ENCODE measurements at places on chromosomes 11 and 22.
A peak's percentile ranks its signal among the peaks of the same experiment; 100 is the strongest.

GRCh38 chr11:64570341-64570740 lies 20.7 kb upstream of the SLC22A12 start:
- no peak for DNase-seq

GRCh38 chr11:118851970-118852369 lies 31.7 kb upstream of the CXCR5 start:
- DNase-seq, result peak; percentile 73

GRCh38 chr22:40966726-40967085 lies 15.5 kb downstream of the RBX1 start:
- DNase-seq, result no peak

GRCh38 chr22:47329727-47330650 lies 567.5 kb downstream of the TBC1D22A start:
- no peak for DNase-seq

DNA sequence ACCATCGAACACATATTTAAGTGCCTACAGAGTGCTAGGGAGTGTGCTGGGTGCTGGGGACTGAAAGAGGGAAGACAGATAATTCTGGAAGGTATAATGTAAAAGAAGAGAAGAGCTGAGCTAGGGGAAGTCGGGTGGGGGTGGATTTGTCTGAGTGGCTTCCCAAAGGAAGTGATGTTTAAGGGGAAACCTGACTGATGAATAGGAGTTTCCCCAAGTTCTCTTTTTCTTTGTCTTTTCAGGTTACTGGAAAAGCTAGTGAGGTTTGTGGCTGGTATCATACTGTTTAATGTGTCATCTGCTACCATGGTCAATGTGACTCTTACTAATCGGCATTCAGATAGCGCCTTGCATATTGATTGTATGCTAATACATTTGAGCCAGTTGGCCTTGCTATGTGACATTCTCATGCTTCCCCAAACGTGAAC lies 151.6 kb upstream of the MTMR2 start:
- peak; percentile 49 for DNase-seq

DNA sequence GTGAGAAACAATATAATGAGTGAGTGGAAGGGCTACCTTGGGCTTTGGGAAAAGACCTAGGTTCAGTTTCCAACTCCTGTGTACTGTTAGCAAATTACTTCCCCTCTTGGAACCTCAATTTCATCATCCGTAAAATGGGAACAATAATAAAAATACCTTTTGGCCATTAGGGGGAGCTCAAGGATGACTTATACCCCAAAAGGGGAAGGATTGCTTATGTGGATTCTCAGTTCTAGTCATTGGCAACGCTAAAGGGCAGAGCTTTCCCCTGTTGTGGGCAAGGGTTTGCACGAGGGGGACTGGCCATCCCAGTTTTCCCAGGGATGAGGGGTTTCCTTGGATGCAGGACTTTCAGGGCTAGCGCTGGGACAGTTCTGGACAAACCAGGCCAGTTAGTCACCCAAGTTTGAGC lies 3.1 kb upstream of the COMMD9 start:
- peak; percentile 74 for DNase-seq

- DNase-seq, result no peak
Observed at GRCh38 chr11:1633864-1634263, 4.3 kb downstream of the KRTAP5-5 start.

DNA sequence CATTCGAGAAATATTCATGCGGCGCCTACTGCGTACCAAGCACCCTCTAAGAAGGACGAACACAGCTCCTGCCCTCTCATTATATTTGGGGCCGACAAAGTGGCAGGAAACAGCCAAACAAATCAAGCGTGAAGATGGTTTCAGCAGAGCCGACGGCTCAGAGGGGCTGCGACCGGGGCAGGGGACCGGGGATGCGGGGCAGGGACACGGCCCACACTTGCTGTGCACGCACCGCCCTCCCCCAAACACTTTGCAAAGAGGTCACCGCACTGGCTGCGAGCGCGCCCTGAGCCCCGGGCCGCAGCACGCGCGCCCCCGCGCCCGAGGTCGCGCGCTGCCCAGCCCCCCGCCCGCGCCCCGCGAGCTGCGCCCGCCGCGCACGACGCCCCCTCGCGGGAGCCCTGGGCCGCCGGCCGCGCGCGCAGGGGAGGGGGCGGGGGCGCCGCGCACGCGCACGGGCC lies 255 bp upstream of the SYNGR1 start:
- peak; percentile 77 for DNase-seq

DNA sequence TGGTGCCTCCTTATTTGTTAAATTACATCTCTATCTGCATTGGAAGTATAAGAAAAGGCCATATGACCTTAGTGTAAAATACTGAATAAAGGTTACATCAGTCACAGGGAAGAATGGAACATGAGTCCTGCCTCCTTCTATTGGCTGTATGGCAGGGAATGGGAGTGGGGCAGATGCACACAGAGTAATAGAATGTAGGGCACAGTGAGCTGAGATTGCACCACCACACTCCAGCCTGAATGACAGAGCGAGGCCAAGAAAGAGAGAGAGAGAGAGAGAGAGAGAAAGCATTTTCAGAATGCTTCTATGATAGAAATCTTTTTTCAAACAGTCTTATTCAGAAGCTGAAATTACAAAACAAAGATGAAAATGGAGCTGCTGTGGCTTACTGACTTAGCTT lies 58.8 kb downstream of the SLN start:
- DNase-seq, result no peak

GRCh38 chr22:36329254-36330078 lies 58.3 kb downstream of the MYH9 start:
- DNase-seq, result no peak

GRCh38 chr11:91243630-91244029 lies 981.0 kb upstream of the FAT3 start:
- no peak for DNase-seq

- DNase-seq, result peak; percentile 32
Observed at GRCh38 chr22:41092847-41093411, 537 bp downstream of the EP300 start.

GRCh38 chr11:59728913-59729312 lies 15.3 kb upstream of the OR10V1 start:
- no peak for DNase-seq

Measured in GM13976 (cell line).